Natural killer cell (primary cell): ENCODE measurements at places on chromosomes 1 and 21. TPM values are rescaled to one million over a fixed set of nuclear protein-coding genes. Genes with fewer than 3 reads are reported as not detected.
A peak's percentile ranks its signal among the peaks of the same experiment; 100 is the strongest.

CR1L gene
- 0.98 TPM for total RNA-seq

SPRR4 gene
- not detected for total RNA-seq

WNT2B gene
- total RNA-seq, result 0.16 TPM

PLA2G2C gene
- not detected for total RNA-seq

ACAP3 gene
- total RNA-seq, result 56.1 TPM

FAM163A gene
- not detected for total RNA-seq

C1orf116 gene
- total RNA-seq, result 0.21 TPM

DNA sequence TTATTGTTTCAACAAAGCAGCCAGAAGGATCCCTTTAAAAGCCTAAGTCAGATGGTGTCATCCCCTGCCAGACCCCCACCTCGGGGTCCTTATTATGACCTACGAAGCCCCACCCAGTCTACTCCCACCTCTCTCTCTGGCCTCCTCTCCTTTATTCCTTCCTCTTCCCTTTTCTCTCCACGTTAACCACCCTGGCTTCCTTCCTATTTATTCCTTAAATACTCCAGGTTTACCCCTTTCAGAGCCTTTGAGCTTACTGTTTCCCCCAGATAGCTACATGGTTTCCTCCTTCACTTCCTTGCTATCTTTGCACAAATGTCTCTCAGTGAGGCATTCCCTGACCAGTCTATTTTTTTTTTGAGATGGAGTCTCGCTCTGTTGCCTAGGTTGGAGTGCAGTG is 12.0 kb upstream of the SLC9A1 start:
- no peak for DNase-seq

DNA sequence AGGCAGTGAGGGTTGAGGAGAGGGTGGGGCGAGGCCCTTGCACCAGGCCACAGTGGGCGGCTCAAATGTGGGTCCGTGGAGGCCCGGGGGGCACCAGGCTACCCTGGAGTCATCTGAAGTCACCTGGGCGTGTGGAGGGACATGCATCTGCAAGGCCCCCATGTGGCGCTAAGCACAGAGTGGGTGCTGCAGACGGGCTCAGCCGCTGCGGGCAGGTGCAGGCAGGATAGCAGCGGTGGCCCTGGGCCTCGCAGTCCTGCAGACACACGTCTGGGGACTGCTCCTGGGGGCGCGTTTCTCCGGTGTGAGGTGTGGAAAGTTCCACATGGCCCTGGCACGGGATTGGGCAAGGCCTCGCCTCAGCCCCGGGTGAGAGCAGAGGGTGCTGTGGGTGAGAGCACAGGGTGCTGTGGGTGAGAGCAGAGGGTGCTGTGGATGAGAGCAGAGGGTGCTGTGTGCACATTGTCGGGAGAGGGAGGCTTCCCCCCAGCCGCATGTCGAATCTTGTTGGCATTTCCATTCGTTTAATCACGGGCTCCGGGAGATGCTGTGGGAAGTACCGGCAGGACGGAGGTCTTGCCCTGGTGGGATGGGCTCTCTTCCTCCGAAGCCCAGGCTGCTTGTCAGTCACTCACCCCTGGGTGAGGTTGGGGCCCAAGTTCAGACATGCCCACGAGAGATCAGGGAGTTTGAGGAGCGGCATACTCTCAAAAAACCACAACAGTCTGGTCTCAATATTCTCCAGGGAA is 46.5 kb downstream of the TP73 start:
- DNase-seq, result no peak

- no peak for DNase-seq
These were observed 6.7 kb upstream of the MAN1C1 start for GRCh38 chr1:25609921-25610320.

GRCh38 chr1:181482521-181483284 is 614 bp upstream of the CACNA1E start:
- peak; percentile 7 for DNase-seq

DNA sequence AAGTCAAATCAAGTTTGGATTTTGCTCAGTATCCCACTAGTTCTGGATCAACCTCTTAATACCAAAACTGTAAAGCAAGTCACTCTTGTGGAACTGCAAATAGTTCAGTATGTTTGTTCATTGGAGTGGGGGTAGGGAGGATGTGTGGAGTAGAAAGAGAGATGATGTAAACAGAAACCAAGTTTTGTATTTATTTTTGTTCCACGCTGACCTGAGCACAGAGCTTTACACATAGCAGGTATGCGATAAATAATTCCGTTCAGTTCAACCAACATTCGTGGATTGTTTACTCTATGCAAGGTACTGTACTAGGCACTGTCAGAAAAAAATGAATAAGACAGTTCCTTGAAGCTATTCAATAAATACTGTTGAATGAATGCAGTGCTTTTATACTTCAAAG is 4.5 kb upstream of the ZNF644 start:
- no peak for DNase-seq

GRCh38 chr1:117544509-117545109 is 61.2 kb upstream of the TENT5C start:
- no peak for DNase-seq

DNA sequence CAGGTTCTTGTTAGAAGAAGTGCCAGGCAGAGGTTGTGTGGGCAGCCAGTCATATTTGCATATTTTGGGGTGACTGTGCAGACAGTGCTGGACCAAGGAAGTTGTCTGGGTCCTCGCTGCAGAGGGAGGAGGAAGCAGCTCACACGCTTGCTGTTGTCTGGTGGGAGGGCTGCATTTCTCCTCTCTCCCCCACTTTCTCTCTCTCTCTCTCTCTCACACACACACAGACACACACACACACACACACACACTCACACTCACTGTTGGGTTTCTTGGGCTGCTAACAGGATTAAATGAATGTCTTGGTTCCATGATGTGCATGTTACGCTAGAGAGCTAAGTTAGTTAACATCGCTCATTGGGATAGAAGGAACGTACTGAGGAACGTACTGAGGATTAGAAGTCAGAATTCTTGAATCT is 72.9 kb downstream of the AGPAT3 start:
- DNase-seq, result peak; percentile 14

DNA sequence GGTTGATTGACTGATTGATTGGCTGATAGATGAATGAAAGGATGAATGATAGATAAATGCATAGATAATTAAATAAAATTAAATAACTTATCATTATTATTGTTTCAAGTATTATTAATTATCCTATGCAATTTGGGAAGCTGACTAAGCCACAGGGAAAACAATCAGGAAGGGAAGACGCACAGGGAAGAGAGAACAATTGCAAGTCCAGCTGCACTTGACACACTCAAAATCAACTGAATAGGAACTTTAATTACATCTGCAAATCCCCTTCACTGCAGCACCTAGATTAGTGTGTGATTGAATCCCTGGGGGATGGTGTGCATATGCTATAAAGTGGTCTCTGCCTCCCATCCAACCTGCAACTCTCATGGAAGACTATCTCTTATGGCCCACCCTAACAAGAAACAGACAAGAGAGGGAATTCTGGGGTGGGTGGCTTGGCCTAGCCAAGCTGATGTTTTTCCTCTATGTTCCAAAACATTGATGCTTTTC is 161.1 kb upstream of the FGGY start:
- no peak for DNase-seq
